ENCODE measurements at places on chromosomes 1 and 21.

DNA sequence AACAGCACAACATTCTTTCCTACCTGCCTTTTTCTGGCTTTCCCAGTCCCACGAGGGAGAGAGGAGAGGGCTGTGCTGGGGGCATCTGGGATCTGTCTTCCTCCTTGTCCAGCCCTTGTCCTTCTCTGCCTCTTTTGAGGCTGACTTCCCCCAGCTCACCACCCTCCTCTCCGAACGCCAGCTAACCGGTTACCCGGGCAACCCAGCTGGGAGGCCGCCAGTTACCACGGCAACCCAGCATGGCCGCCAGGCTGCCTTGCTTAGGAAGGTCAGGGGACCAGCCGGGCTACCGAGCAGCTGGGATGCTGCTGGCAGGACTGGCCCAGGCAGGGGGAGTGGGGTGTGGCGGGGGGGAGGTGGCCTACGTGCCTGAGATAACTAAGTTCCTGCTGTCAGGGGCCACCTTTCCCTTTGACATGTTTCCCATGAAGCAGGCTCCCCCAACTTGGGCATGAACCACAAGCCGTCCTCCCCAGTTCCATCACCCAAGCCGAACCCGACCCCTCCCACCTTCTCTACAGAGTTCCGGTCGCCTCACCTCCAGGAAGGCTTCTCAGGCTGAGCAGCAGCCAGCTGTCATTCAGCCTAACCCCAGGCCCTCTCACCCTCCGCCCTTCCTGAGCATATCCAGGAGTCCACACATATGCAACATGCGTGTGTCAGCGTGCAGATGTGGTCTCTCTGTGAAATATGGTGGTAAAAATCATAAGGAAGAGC lies 8.7 kb downstream of the PLEKHA6 start:
- DNase-seq, result no peak

GRCh38 chr1:170471398-170472053 lies 60.4 kb upstream of the GORAB start:
- DNase-seq, result no peak

- DNase-seq, result no peak
Measured at GRCh38 chr1:175417316-175417715, 224.7 kb upstream of the KIAA0040 start.

DNA sequence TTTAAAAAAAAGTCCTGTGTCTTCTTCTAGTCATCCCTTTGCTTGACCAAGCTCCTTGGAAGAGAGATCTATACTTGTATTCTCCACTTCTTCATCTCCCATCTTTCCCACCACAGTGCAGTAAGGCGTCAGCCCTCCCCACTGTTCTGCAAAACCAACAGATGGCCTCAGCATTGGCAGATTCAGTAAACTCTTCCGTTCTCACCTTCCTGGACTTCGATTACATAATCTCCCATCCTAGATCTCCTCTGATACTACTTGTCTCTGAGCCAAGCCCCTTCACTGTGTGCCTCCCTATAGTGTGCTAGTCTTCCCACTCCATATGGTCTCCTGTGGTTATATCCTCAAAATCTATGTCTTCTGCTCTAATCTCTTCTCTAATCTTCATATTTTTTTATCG lies 1.6 kb upstream of the COLGALT2 start:
- DNase-seq, result no peak

- no peak for DNase-seq
Measured at GRCh38 chr1:53410100-53410541, 49.1 kb upstream of the DMRTB1 start.

Measured in NCI-H2029 (cell line).